ENCODE measurements at places on chromosomes 16 and 17.
A peak's percentile ranks its signal among the peaks of the same experiment; 100 is the strongest.

DNA sequence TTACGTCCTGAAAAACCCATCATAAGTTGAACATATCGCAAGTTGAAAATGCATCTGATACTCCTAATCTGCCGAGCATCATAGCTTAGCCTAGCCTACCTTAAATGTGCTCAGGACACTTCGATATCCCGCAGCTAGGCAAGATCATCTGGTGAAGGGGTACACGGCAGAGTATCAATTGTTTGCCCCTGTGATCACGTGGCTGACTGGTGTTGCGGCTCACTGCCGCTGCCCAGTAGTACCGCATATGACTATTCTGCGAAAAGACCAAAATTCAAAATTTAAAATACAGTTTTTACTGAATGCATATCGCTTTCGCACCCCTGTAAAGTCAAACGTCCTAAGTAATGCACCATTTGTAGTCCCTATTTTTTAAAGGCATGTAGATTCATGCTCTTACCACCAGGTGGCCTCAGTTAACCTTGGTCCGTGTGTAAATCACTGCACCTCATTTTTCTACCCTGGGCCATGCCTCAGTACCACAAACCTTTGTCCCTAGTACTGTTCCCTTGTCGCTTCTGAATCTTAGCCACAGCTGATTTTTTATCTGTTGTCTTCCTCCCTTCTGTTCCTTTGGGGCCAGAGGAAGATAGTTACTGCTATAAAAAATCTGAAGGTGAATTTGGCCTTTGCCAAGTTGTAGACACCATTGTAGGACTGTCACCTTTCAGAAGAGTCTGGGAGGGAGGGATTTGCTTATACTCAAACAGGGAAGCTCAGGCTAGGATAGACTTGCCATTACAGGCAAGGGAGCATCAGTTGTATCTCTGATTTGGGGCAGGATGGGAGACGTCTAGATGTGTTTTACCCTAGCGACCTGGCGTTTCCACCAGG, 34.4 kb downstream of the WWP2 start:
- no peak for DNase-seq

DNA sequence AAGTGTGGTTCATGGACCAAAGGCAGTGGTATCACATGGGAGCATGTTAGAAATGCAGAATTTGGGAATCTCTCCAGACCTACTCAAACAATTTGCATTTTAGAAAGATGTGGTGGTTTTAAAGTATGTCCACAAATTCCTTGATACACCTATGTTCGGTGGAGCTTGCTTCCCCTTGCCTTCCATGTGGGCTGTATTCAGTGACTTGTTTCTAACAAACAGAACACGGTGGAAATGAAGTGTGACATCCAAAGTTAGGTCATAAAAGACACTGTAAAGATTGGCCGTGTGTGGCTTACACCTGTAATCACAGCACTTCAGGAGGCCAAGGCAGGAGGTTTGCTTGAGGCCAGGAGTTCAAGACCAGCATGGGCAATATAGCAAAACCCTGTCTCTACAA, 16.7 kb downstream of the COQ7 start:
- no peak for DNase-seq

- DNase-seq: no peak
These were observed 4.7 kb upstream of the OVCA2 start for GRCh38 chr17:2037155-2037554.

- DNase-seq: no peak
These were observed 25.4 kb downstream of the TENT4B start for GRCh38 chr16:50178491-50178941.

DNA sequence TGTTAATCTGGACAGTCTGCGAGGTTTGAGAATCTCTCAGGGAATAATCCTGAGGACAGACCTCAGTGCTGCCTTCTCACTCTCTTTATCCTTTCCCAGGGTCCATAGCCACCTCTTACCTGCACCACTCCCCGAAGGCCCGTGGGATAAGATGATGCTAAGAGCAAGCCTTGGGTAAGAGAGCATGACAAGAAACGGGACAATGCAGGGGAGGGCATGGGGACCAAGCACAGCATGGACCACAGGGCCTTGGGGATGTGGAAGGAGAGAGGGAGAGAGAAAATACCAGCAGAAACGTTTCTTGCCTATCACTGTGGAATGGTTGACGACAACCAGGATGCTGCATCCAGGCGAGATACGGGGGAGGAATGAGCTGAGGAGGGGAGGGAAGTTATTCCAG, 8.3 kb upstream of the SDR42E1 start:
- DNase-seq: no peak

DNA sequence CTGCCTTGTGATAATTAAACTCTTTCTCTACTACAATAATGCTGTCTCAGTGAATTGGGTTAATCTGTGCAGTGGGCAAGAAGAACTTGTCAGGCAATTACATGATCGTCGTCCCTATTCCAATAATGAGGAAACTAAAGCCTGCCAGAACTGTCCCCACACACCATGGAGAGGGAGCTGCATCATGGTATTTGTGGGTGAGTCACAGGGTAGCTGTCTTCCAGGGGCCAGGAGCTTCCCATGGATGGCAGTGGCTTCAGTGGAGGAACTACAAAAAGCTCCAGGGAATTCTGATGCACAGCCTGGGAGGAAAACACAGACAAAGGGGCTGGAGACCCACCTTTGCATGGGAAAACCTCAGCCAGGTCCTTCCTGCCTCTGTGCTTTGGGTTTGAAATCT, 83.3 kb upstream of the C16orf82 start:
- peak; percentile 33 for DNase-seq

GRCh38 chr17:15456972-15457722, 10.3 kb downstream of the CDRT4 start:
- peak; percentile 94 for DNase-seq

DNA sequence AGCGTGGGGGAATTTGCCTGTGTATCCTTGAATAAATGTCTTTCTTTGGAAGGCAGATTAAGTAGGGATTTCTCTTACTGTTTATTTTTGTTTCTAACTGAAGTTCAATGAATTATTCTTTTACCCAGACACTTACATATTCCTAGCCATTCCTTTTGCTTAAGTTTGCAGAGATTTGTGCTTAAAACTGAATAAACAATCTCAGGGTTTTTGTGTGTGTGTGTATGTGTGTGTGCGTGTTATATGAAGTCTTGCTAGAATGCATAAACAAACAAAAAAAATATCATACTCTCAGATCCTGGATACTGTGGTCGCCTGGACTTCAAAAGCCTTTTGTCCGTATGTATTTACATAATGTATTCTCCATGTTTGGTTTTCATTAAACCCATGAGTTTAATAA, 672.8 kb downstream of the MAF start:
- no peak for DNase-seq

- DNase-seq: no peak
These were observed 20.1 kb downstream of the CIITA start for GRCh38 chr16:10897134-10897533.

DNA sequence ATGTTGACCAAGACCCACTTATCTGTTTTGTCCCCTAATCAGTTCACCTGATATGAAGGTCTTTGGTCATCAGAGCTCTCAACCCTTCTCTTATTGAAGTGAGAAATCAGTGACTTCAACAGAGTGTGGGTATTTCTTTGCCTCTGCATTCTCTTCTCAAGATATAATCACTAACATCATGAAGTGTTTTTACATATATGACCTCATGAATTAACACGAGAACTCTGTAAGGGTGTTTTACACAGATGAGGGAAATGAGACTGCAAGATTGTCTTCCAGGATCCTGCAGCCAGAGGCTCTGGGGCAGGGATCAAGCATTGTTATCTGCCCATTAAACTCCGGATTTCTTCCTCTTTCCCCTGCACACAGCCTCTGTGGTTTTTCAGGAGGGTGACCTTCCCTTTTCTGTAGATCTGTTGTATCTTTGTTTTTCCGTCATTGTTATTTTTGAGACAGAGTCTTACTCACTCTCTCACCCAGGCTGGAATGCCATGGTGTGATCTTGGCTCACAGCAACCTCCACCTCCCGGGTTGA, 22.7 kb downstream of the LCMT1 start:
- DNase-seq: no peak

- no peak for DNase-seq
These were observed 266.0 kb downstream of the ENGASE start for GRCh38 chr17:79340333-79341221.

- DNase-seq: no peak
These were observed 628.2 kb upstream of the RBFOX1 start for GRCh38 chr16:6704306-6704930.

DNA sequence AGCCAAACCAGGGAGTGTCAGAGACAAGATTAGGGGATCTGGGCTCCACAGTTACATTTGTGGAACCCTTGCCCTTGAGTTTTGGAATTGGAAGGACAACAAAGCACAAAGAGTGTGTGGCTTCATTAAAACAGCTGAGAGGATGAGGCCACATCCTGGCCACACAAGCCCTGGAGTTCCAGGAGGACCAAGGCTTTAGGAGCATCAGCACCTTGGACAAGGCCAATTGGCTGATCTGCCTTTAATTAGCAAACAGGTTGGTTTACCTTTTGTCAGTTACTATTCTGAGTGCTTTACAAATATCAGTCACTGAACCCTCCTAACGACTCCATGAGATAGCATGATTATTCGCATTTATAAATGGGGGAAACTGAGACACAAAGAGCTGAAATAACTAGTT, 54.7 kb downstream of the SLC6A2 start:
- DNase-seq: no peak

DNA sequence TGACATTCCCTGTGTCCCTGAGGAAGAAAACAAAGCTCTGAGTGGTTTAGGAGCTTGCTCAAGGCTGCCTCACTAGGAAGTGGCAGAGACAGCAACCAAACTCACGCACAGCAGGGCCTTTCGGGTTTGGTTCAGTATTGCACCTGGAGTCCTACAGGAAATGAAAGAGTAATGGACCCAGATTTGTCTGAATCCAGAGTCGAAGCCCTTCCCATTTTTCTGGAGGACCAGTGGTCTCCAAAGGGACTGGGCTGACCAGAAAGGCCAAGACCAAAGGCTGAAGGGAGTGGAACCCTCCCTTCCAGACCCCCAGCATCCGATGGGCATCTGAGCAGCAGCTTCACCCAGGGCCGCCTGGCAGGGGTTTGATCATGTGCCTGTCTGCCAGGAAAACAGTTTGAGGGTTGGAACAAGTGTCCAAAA, 85.5 kb upstream of the RPL38 start:
- no peak for DNase-seq

DNA sequence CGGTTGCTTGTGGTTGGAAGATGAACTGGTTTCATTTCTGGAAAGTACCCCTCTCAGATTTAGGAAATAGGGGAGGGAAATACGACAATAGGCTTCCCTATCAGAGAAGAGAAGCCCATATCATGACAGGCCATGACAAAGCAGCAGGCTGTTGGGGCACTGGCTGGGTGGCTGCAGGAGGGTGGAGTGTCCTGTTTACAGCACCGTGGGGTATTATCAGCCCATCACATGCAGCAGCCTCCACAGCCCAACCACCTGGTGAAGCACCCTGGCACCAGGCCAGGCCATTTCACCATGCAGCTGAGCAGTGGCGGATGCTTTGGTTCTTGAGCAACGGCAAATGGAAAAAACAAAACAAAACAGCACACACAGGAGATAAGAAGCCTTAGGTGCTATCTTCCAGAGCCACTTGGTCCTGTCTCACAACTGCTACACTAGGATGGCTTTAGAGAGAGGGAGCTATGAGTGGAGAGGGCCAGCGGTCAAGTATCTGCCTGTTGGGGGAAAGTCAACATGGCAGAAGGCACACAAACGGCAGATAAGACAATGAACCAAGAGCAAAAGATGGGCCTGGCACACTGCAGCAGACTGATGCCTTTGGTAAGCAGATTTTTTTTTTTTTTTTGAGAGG, 24.2 kb downstream of the FAM117A start:
- no peak for DNase-seq

- DNase-seq: no peak
These were observed 98.7 kb upstream of the ZNF750 start for GRCh38 chr17:82938486-82938872.

DNA sequence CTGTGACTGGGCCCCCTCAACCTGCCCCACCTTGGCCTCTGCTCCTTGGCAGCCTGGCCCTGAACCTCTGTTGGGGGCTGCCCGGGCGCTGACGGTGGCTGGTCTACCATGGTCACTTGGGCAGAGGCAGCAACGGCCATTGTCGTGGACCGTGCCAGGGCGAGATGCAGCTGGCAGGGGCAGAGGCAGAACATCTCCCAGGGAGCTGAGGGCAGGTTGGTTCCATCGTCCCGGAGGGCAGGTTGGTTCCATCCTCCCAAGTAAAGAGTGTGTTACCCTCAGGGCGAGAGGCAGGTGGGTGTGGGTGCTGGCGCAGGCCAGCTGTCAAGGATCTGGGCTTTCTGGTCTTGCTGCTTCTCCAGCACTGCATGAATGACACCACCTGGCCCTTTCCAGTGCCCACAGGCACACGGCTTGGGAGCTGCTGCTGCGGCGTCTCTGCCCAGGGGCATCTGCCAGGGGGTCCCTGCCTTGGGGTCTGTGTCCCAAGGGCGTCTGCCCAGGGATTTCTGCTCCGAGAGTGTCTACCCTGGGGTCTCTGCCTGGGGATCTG, 12.0 kb downstream of the ACSF3 start:
- DNase-seq: no peak

DNA sequence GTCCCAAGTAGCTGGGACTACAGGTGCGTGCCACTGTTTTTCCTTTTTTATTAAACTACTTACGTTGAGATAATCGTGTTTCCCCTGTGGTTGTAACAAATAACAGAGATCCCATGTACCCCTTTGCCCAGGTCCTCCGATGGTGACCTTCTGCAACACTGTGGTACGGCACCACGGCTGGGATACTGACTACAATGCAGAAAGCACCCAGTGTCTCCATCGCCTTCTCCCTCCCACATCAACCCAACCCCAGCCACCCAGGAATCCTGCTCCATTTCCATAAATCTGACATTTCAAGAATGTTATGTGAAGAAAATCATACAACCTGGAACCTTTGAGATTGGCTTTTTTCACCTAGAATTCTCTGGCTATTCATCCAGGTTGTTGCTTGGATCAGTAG, 22.1 kb downstream of the MPRIP start:
- no peak for DNase-seq

DNA sequence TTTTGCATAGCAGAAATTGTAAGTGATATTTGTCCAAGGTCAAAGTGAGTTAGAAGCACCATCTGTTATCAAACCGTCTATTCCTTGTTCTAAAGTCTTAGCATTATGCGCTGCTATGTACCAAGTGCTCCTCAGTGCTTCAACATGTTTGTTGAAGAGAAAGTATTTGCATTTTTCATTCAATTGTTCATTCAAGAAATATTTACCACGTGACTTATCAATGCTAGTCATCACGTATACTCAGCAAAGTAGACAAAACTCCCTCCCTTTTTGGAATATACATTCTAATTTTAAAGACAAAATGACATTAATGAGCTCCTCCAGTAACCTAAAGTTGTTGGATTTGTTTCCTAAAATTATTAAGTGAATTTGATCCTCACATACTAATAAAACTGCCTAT, 388.0 kb upstream of the CDH8 start:
- DNase-seq: no peak

DNA sequence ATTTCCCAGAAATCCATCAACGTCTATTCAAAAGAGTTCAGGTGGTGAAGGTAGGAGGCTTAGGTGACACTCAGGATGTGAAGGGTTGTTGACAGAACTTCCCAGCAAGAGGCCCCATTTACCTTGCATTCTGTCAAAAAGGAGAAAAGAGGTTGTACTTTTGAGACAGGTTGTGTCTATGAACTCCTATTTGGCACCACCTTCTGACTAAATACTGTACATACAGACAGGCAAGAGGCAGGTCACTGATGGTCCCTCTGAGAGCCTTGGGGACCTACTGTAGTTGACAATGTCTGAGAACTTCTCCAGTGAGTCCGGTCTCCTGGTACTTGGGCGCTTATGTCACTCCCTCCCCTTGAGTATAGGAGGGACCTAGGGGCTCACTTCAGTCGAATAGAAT, 479.3 kb upstream of the ZFHX3 start:
- no peak for DNase-seq
